Hematopoietic multipotent progenitor cell (in vitro differentiated cells): ENCODE measurements at places on chromosomes 1 and 21.

DNA sequence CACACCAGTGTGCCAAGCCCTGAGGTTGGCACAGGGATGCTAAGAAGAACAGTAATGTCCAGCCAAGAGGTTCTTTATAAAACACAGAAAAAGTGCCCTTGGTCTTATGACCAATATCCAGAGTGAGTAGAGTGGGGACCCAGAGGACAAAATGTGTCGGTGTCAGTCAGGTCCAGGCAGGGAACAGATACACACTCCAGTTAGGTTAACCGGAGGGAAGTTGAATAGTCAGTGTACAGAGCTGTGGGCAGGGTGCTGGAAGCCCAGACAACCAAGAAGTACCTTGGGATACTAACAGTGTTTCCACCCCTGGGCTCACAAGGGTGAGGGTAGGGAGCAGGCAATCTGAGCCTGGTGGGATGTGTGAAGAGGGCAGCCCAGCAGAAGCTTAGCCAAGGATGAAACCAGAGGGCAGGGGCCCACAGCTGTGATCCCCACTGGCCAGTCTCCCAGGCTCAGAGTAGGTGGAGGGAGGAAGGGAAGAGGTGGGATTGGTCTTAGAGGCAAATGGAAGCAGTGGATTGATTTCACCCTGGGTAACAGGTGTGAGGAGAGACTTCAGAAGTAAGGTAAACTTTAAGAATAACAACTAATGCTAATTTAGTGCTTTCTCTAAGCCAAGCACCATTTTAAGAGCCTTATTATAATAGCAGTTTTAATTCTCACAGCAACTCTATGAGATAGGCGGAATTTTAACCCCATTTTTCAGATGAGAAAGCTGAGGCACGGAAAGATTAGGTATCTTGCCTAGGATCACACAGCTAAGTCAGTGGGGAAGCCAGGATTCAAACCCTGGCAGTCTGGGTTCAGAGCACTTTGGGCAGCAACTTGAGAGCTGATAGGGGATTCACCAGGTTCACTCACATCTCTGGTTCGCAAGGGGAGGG, 143.4 kb upstream of the HOOK1 start:
- DNase-seq = no peak

DNA sequence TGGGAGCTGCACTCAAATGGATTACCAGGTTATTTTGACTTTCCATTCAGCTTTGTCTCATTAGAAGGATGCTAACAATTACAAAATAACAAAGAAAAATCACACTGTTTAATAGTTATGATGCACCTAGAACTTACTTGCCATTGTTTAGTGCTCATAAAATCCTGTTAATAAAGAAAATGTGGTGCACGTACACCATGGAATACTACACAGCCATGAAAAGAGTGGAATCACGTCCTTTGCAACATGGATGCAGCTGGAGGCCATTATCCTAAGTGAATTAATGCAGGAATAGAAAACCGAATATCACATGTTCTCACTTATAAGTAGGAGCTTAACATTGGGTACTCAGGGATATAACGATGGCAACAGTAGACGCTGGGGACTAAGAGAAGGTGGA, 19.8 kb downstream of the MAP3K21 start:
- DNase-seq = no peak

DNA sequence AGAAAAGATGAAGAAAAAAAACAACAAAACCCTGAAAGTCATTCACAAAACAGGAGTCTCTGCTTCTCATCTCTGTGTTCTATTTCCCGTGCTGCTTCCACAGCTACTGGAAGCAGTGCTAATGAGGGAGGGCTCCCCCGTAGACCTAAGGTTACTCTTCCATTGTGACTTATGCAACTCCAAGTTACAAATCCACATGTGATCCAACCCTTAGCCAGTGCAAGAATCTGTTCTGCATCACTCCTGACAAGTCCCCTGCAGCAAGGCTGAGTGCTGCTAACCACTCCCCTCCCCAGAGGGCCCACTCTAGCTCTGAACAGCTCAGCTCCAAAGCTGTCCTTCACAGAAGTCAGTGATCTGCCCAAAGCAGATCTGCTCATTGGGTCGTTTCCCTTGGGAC, 10.3 kb downstream of the DNALI1 start:
- DNase-seq = no peak

DNA sequence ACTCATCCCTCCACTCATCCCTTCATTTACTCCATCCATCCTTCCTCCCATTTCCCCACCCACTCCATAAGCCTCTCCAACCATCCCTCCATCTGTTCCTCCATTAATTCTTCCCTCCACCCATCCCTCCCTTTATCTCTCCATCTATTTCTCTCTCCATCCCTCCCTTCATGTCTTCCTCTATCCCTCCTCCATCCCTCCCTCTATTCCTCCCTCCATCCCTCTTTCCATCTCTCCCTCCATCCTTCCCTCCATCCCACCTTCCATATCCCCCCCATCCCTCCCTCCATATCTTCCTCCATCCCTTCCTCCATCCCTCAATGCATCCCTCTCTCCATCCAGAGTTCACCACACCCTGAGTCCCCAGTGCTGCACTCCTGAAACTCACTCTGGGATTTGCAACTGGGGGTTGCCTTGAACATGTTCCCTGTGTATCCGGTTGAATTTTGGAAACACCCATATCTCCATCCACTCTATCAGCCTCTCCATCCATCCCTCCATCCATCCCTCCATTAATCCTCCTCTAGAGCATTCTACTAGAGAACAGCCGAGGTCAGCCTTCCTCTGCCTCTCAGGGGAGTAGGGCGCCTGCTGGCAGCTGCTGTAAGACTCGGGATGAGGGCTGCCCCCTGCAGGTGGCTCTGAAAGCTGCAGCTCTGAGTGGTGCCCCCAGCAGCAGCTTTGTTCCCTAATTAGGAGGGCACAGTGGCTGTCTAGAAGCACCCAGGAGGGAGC, 39.4 kb downstream of the ABCG1 start:
- peak; percentile 86 for DNase-seq

DNA sequence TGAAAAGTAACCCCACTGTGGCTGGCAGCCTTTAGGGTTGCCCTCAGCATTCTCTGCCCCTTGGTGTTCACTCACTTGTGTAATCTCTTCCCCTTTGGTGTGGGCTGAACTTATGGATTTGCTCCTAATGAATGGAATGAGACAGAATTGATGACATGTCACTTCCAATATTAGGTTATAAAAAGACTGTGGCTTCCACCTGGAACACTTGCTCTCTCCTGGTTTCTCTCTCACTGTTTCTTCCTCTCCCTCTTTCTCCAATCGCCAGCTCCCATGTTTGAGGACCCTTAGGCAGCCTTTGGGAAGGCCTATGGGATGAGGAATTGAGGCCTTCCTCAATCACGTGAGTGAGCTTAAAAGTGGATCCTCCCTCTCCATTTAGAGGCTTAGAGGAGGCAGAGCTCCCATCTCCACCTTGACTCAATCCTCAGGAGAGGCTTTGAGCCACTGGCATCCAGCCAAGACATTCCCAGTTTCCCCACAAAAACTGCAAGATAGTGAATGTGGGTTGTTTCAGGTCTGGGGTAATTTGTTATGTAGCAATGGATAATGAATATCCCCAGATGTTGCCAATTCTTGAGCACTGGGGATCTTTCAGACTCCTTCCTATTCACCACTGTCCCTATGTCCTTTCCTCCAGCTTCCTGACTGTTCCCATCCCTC, 95.5 kb upstream of the CD34 start:
- no peak for DNase-seq

- no peak for DNase-seq
These were observed 51.7 kb downstream of the RASAL2 start for GRCh38 chr1:178145605-178146004.

GRCh38 chr1:19949016-19949415, 25.6 kb upstream of the PLA2G2E start:
- DNase-seq = no peak

GRCh38 chr1:193085263-193085662, 20.0 kb downstream of the GLRX2 start:
- no peak for DNase-seq

GRCh38 chr1:94061513-94062443, 59.2 kb downstream of the ABCA4 start:
- DNase-seq = no peak

DNA sequence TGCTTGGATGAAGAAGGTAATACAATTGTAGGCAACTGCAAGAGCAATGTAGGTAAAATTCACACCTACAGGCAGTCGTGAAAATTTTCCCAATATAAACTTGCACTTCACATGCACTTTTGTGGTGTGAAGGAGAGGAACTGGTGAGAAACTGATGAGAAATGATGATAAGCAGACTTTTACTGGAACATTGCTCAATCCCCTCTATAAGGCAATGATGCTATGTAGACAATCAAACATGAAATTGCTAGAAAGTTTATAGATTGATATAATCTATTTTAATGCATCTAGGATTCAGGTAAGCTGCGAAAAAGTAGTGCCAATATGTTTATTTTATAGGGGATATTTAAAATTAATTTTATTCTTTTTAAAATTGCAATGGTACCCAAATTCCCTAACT, 802.2 kb downstream of the KCNT2 start:
- no peak for DNase-seq

- DNase-seq = no peak
These were observed 70.4 kb downstream of the CACHD1 start for GRCh38 chr1:64540265-64540791.

DNA sequence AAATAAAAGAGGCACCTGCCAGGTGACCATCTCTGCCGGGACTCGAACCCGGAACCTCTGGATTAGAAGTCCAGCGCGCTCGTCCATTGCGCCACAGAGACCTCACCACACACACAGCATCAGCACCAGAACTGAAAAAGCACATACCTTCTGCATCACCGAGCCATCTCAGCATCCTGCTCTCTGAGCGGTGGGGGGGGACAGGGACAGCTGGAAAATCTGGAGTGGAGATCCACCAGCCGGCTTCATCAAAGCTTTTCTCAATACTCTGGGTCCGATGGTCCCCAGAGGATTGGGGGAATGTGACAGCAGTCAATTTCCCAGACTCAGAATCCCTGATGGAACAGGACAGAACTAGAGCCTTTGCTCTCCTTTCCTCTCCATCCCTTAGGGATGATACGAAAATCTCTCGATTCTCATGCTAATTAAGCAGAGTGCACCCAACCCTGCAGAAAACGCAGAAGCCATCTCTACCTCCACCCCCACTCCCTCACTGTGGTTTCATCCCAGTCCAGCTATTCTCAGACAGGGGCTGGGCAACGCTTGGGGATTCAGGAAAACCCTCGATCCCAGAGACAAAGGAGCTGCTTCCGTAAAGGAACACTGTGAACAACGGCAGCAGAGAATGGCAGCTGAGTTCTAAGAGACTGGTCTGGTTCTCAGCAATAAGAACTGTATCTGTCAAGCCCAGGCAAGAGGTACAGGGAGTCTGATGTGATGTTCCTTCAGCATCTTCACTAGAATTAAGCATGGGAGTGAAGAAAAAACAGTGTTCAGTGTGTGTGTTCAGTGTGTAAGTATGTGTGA, 29.6 kb upstream of the CADM3 start:
- no peak for DNase-seq

- peak; percentile 79 for DNase-seq
These were observed at the start of gene PINK1 for GRCh38 chr1:20633190-20634064. Gene PINK1, plus strand, starts transcription at chr1:20633458. Its CDS starts 91 bp downstream, at chr1:20633549.

DNA sequence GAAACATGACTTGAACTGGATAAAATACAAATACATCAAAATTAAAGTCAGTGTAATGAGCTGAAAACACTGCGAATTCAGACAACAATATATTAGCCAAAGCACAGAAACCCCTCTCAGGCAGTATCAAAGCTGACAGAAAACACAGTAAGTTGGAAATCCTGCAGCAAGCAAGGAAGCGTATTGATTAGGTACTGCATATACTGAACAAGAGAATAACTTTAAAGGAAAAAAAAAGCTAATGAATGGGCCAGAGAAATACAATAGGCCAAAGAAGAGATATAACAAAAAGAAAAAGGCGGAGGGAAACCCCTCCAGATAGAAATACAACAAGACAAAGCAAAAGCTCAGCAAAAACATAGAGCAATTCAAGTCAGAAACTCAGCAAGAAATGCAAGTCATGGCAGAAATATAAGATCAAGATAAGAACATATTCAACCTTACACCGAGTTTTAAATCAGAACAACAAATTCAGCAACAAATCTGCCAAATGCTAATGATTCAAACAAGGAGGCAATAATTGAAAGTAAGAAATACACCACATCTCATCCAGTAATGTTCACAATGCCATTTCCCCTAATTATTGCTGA, 299.0 kb downstream of the USH2A start:
- DNase-seq = no peak

DNA sequence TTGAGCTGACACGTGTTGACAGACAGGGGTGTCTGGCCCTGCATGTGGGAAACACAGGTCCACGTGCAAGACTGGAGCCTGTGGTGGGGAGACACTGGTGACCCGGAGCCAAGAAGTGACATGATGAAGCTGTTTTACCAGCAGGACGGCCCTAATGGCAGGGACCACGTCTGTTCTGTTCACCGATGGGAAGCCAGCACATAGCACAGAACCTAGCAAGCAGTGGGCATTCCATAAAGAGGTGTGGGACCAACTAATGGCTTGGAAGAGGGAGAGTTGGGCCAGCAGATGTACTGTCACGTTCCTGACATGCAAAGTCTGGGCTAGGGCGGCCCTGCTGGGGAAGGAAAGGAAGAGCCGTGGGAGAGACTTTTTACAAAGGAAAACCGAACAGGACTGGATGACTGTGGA, 15.3 kb downstream of the NAV1 start:
- no peak for DNase-seq

DNA sequence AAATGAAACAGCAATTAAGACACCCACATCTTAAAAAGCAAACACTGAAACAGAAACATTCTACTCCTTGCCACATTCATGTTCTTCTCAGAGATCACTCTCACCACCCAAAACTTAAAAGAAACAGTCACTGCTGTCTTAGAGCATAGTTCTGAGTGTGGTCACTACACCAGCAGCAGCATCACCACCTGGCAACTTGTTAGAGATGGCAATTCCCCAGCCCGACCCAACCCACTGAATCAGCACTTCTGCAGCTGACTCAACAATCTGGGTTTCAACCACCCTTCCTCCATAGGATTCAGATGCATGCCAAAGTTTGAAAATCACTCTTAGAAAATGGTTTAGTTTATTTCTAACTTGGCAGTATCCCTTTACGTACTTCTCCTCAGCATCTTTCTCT, 126.1 kb downstream of the CDC42BPA start:
- DNase-seq = no peak

- no peak for DNase-seq
These were observed 18.2 kb downstream of the DEPDC1 start for GRCh38 chr1:68478662-68479061.

DNA sequence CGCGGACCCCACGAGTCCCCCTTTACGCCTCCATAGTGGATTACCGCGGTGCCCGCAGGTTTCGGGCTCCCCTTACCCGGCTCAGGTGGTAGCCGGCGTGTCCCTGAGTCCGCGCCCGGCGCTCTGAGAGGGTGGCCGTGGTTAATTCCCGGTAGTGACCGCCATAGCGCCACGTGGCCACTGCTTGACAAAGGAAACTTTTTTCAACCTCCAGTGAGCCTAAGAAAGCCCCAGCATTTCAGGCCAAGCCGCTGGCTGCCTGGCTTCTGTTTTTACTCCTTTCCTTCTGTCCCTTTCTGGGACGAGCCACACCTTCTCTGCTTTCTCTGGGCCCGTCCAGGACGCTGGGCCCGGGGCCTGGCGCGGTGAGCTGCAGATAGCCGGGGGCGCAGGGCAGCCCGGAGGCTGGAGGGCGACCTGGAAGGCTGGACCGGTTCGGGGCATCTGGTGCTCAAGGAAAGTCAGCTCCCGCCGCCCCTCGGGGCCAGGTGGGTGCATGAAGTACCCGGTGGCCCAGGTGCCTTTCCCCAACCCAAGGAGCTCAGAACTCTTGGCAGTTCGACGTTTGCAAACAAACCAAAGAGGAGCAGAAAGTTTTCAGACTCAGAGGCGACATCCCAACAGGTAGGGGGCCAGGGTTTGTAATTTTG, 540 bp upstream of the C1orf198 start:
- peak; percentile 54 for DNase-seq

- no peak for DNase-seq
These were observed 652 bp downstream of the HAX1 start for GRCh38 chr1:154272999-154273563.
